ENCODE measurements at places on chromosomes 12 and 14. TPM values are rescaled to one million over a fixed set of nuclear protein-coding genes. Genes with fewer than 3 reads are reported as not detected.

The AP1G2 gene
- total RNA-seq: 263 TPM

The OR6C2 gene
- not detected for total RNA-seq

- no peaks in the 10 kb centered on the region for H3K4me1 ChIP-seq
- H3K4me3 ChIP-seq: no peak overlapping the region
- no peaks in the 10 kb centered on the region for H3K27me3 ChIP-seq
- DNase-seq: no peak
Observed at GRCh38 chr14:45028107-45028626, 55.7 kb upstream of the PRPF39 start.

The MGP gene
- not detected for total RNA-seq

GRCh38 chr14:91376547-91377477 lies 40.8 kb downstream of the CCDC88C start:
- peaks cover 44% of the 10 kb centered on the region for H3K36me3 ChIP-seq
- no peaks in the 10 kb centered on the region for H3K27me3 ChIP-seq
- no peak for DNase-seq
- peaks cover 99% of the 10 kb centered on the region for H3K4me1 ChIP-seq
- H3K4me3 ChIP-seq: no peak overlapping the region
- H3K27ac ChIP-seq: peak overlapping the region; percentile 46

The ACSM4 gene
- not detected for total RNA-seq

- H3K27ac ChIP-seq: peak overlapping the region; percentile 65
- H3K36me3 ChIP-seq: peaks cover 7% of the 10 kb centered on the region
- H3K4me1 ChIP-seq: peaks cover 43% of the 10 kb centered on the region
Observed at GRCh38 chr12:49706351-49707127, 666 bp downstream of the FMNL3 start.

GRCh38 chr14:93262446-93262845 lies 55.4 kb downstream of the UBR7 start:
- peaks cover 9% of the 10 kb centered on the region for H3K36me3 ChIP-seq
- peaks cover 4% of the 10 kb centered on the region for H3K4me1 ChIP-seq
- no peak for DNase-seq
- no peak overlapping the region for H3K4me3 ChIP-seq

The MANSC1 gene
- 0.10 TPM for total RNA-seq

DNA sequence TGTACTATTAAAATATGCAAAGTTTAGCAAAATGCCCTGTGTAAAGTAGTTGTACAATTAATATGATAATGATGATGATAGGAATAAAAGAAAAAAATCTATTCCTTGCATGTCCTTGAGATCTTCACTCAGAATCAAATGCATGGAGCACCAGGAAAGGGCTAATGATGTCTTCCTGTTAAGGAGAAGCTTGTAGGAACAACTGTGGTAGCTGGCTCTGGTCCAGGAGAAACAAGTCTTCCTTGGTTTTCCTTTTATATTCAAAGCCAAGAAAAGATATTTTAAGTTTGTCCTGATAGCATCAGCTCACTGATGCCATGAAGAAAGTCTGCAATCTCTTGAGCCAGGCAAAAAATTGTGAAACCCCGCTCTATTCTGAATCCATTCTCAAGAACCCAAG lies 138.9 kb downstream of the PIK3C2G start:
- DNase-seq: no peak
- H3K27me3 ChIP-seq: no peaks in the 10 kb centered on the region
- no peaks in the 10 kb centered on the region for H3K4me1 ChIP-seq
- no peaks in the 10 kb centered on the region for H3K36me3 ChIP-seq

The SMCO2 gene
- 0.38 TPM for total RNA-seq

DNA sequence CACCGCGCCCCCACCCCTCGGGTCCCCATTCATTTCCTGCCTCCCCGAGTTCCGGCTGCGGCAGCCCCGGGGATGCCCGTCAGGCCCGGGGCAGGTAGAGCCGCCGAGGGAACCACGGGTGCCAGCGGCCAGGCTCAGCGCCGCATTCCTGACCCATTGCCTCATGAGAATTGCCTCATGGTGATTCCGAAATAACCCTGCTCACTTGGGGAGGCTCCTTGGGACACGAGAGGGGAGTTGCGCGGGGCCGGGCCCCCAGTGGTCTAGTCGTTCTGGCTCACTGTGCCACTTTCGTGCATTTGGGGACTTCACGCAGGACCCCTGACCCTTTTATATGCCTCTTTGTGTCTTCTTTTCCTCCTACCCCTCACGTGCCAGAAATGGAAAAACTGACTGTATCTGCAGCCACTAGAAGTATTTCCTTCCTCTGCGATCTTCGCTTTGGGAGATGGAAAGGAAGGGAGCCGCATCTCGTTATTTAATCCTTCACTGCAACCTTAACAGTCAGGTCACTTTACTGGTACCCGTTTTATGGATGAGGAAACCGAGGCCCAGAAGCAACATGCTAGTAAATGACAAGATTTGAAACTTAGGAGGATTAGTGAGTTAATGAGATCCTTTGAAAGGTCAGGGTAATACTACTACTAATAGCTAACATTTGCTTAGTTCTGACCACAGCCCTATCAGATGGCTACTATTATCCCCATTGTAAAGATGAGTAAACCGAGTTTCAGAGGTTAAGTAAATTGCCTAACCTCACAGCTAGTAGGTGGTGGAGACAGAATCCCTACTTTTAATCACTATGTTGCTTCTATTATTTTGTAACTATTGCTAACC lies 768 bp downstream of the PTPN11 start:
- H3K4me3 ChIP-seq: peak overlapping the region; percentile 86
- peak overlapping the region; percentile 86 for H3K27ac ChIP-seq
- DNase-seq: peak; percentile 63
- peaks cover 23% of the 10 kb centered on the region for H3K36me3 ChIP-seq

DNA sequence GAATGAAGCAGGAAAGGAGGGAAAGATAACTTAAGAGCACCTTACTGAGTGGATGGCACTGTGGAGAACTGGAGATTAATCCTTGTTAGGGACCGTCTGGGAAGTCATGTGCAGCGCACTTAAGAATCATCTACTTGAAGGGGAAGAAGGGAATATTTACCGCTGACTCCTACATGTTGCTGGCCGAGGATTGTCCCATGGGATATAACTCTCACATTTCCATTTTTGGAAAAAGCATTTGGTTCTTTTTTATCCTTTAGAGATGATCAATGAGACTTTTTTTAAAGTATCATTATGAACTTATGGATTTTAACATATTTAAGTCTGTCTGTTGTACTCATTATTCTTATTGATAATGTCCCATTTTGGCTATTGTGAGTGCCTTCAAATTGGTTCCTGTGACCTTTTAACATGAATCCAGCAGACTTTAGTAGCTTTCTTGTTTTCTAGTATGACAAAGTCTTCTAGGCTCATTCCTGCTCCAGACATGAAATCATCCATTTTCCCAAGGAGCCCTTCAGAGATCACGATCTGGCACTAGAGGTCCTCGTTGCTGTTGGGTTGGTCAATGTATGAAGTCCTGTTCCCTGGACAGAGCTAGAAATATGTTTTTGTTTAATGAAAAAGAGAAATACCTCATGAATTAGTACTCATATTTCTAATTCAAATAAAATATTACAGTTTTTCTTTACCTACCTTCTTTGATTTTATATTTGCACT lies 20.2 kb upstream of the FAM234B start:
- H3K36me3 ChIP-seq: no peaks in the 10 kb centered on the region
- H3K27me3 ChIP-seq: peaks cover 21% of the 10 kb centered on the region
- no peaks in the 10 kb centered on the region for H3K4me1 ChIP-seq
- H3K27ac ChIP-seq: no peak overlapping the region
- DNase-seq: no peak

The PIGH gene
- total RNA-seq: 16.4 TPM

The NUAK1 gene
- not detected for total RNA-seq

The SRRM4 gene
- total RNA-seq: not detected

GRCh38 chr12:27396216-27396815 lies 50.2 kb upstream of the SMCO2 start:
- H3K4me3 ChIP-seq: no peak overlapping the region
- DNase-seq: no peak
- H3K4me1 ChIP-seq: no peaks in the 10 kb centered on the region
- no peak overlapping the region for H3K27ac ChIP-seq

The CMKLR1 gene
- not detected for total RNA-seq

GRCh38 chr14:97349463-97349862 lies 552.3 kb downstream of the VRK1 start:
- H3K27ac ChIP-seq: no peak overlapping the region
- H3K27me3 ChIP-seq: peaks cover 1% of the 10 kb centered on the region
- H3K4me3 ChIP-seq: no peak overlapping the region
- no peaks in the 10 kb centered on the region for H3K36me3 ChIP-seq
- no peak for DNase-seq

GRCh38 chr12:91001306-91001705 lies 3.5 kb downstream of the EPYC start:
- H3K36me3 ChIP-seq: no peaks in the 10 kb centered on the region
- H3K27ac ChIP-seq: no peak overlapping the region
- DNase-seq: no peak
- peaks cover 10% of the 10 kb centered on the region for H3K27me3 ChIP-seq
- no peaks in the 10 kb centered on the region for H3K4me1 ChIP-seq

GRCh38 chr14:64990296-64990695 lies 3.6 kb downstream of the FNTB start:
- H3K27me3 ChIP-seq: peaks cover 6% of the 10 kb centered on the region
- peak overlapping the region; percentile 78 for H3K27ac ChIP-seq
- peak overlapping the region; percentile 5 for H3K4me3 ChIP-seq
- peaks cover 66% of the 10 kb centered on the region for H3K4me1 ChIP-seq
- H3K36me3 ChIP-seq: peaks cover 23% of the 10 kb centered on the region
- DNase-seq: no peak

The LRCOL1 gene
- total RNA-seq: not detected

DNA sequence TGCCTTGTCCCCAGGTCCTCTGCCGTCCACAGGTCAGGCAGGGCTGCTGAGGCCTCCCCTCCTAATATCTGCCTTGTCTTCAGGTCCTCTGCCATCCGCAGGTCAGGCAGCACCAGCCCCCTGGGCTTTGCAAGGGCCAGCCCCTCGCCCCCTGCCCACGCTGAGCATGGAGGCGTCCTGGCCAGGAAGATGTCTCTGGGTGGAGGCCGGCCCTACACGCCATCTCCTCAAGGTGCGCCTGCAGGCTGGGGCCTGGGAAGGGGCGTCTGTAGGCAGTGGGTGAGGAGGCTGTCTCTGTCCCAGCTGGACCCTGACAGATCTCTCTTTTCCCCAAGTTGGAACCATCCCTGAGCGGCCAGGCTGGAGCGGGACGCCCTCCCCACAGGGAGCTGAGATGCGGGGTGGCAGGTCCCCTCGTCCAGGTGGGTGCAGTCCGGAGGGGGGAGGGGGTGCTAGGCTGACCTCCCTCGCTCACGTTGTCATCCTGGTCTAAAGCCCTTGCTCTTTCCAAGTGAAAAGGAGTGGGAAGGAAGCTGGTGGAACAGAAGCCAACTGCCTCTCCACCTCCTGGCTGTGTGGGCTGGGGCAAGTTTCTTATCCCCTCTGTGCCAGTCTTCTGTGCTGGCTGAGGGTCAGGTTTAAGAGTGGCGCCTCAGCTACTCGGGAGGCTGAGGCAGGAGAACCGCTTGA lies 13.9 kb upstream of the PUS1 start:
- no peak overlapping the region for H3K4me3 ChIP-seq
- no peaks in the 10 kb centered on the region for H3K27me3 ChIP-seq
- H3K27ac ChIP-seq: no peak overlapping the region
- H3K4me1 ChIP-seq: no peaks in the 10 kb centered on the region

DNA sequence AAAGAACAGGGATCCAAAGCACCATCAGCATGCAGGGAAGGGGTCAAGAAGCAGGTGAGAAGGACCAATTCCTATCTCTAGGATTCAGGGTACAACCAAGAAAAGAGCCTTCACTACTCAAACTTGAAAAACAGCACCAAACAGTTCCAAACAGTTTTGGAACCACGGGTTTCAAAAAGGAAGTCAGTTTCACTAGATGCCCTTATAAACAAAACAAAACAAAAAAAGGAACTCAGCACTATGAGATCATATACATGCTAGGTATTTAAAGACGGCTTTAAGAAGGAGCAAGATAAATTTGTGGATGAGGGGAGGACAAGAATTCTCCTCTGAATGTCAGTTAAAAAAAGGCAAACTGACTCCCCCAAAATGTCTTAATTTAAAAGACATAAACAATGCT lies 6.0 kb downstream of the INSM2 start:
- DNase-seq: no peak
- peaks cover 15% of the 10 kb centered on the region for H3K4me1 ChIP-seq
- no peak overlapping the region for H3K4me3 ChIP-seq
- H3K27me3 ChIP-seq: peaks cover 23% of the 10 kb centered on the region
- no peaks in the 10 kb centered on the region for H3K36me3 ChIP-seq
- H3K27ac ChIP-seq: no peak overlapping the region

The KRT3 gene
- not detected for total RNA-seq

GRCh38 chr12:33575346-33575745 lies 135.7 kb upstream of the SYT10 start:
- H3K36me3 ChIP-seq: no peaks in the 10 kb centered on the region
- H3K27ac ChIP-seq: no peak overlapping the region
- H3K27me3 ChIP-seq: no peaks in the 10 kb centered on the region
- H3K4me1 ChIP-seq: no peaks in the 10 kb centered on the region

- no peak for DNase-seq
- peaks cover 67% of the 10 kb centered on the region for H3K27me3 ChIP-seq
- peaks cover 21% of the 10 kb centered on the region for H3K4me1 ChIP-seq
- no peak overlapping the region for H3K4me3 ChIP-seq
Observed at GRCh38 chr12:51589060-51589459, 2.0 kb upstream of the SCN8A start.

The ARHGAP5 gene
- total RNA-seq: 35.5 TPM

GRCh38 chr14:91115986-91116770 lies 2.3 kb downstream of the DGLUCY start:
- H3K4me1 ChIP-seq: peaks cover 67% of the 10 kb centered on the region
- DNase-seq: no peak
- H3K36me3 ChIP-seq: peaks cover 70% of the 10 kb centered on the region
- H3K27me3 ChIP-seq: no peaks in the 10 kb centered on the region

- no peak overlapping the region for H3K27ac ChIP-seq
- no peaks in the 10 kb centered on the region for H3K27me3 ChIP-seq
- no peak overlapping the region for H3K4me3 ChIP-seq
- H3K4me1 ChIP-seq: no peaks in the 10 kb centered on the region
- no peak for DNase-seq
- H3K36me3 ChIP-seq: no peaks in the 10 kb centered on the region
Observed at GRCh38 chr14:32648434-32648833, 290.2 kb upstream of the NPAS3 start.
